ENCODE measurements at places on chromosomes 5 and 9.

- no peak overlapping the region for H3K27ac ChIP-seq
- H3K36me3 ChIP-seq, result peaks cover 2% of the 10 kb centered on the region
- H3K27me3 ChIP-seq, result no peaks in the 10 kb centered on the region
- H3K4me1 ChIP-seq, result no peaks in the 10 kb centered on the region
- no peak overlapping the region for H3K4me3 ChIP-seq
These were observed 26.1 kb downstream of the CHD1 start for GRCh38 chr5:98902733-98903132.

- no peak overlapping the region for H3K4me3 ChIP-seq
- no peak for DNase-seq
These were observed 44.1 kb downstream of the GAS1 start for GRCh38 chr9:86902991-86903733.

DNA sequence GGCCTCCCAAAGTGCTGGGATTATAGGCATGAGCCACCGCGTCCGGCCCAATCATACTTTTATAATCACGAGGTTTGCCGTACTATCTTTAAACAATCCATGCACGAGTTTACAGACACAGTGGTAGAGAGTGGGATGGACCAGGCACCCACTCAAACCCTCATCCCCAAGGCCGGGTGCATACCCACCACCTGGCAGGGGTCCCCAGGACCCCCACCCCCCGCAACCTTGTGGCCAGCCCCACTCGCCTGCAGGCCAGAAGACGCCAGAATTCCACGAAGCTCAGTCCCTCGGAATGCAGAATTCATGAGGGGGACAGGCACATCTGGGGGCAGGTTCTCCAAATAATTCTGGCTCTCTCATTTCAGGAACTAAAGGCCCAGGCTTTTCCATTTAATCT is 17.1 kb downstream of the NACC2 start:
- H3K4me1 ChIP-seq, result no peaks in the 10 kb centered on the region
- DNase-seq, result no peak
- H3K27ac ChIP-seq, result no peak overlapping the region
- H3K36me3 ChIP-seq, result no peaks in the 10 kb centered on the region
- H3K27me3 ChIP-seq, result no peaks in the 10 kb centered on the region

DNA sequence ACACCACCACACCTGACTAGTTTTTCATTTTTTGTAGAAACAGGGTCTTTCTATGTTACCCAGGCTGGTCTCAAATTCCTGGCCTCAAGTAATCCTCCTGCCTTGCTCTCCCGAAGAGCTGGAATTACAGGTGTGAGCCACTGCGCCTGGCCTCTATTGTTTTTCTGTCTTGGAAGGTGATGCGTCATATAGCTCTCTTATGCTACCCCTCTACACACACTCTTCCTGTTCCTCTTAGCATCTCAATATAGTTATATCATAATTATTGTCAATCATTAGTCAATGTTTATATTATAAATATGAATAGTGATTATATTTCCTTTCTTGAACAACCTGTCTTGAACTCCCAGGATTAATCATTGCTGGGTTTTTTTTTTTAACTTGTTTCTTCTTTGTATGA is 7.3 kb downstream of the PKD2L2 start:
- DNase-seq, result no peak
- H3K4me1 ChIP-seq, result no peaks in the 10 kb centered on the region
- no peaks in the 10 kb centered on the region for H3K27me3 ChIP-seq

GRCh38 chr5:39020458-39020857 is 53.7 kb downstream of the RICTOR start:
- no peaks in the 10 kb centered on the region for H3K36me3 ChIP-seq
- no peaks in the 10 kb centered on the region for H3K4me1 ChIP-seq
- H3K27ac ChIP-seq, result no peak overlapping the region
- no peaks in the 10 kb centered on the region for H3K27me3 ChIP-seq
- H3K4me3 ChIP-seq, result no peak overlapping the region

- DNase-seq, result no peak
- H3K4me1 ChIP-seq, result no peaks in the 10 kb centered on the region
- no peak overlapping the region for H3K4me3 ChIP-seq
- no peaks in the 10 kb centered on the region for H3K27me3 ChIP-seq
These were observed 57.5 kb downstream of the ADAMTS12 start for GRCh38 chr5:33834334-33834733.

DNA sequence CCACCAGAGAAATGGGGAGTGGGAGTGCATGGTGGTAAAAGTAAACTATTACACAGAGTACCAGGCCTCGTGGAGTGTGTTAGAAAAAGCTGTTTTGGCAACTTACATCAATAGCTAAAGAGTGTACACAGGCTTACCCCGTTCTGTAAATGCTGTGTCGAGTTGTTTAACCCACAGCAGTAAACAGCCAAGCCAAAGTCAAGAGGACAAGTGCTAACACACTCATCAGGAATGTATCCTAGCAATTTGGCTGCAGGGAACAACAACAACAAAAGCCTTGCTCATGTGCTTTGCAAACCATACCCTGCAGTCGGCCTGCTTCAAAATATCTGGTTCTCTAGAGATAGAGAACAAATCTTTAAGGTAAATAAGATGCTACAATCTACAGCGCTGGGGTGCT is 15.9 kb downstream of the DAP start:
- no peaks in the 10 kb centered on the region for H3K27me3 ChIP-seq
- peaks cover 6% of the 10 kb centered on the region for H3K36me3 ChIP-seq
- peaks cover 12% of the 10 kb centered on the region for H3K4me1 ChIP-seq
- H3K27ac ChIP-seq, result no peak overlapping the region
- no peak overlapping the region for H3K4me3 ChIP-seq
- peak; percentile 23 for DNase-seq

DNA sequence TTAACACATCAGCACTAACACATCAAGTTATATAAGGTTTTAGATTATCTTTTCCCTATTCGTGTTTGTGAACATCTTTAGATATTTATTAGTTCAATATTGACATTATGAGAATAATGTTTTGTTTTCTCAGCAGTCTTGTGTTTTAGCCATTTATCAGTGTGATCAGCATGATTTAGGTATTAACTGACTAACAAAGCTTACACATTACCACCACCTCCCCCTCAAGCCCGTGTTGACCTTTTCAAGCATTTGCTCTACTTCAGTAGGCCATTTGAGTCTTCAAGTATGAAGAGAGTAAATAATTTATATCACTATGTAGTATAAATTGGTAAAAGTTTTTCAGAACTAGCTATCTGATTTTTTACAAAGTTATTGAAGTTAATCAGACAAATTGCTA is 6.9 kb downstream of the PBX3 start:
- no peaks in the 10 kb centered on the region for H3K36me3 ChIP-seq
- DNase-seq, result no peak
- no peaks in the 10 kb centered on the region for H3K27me3 ChIP-seq
- H3K27ac ChIP-seq, result no peak overlapping the region
